ENCODE measurements at places on chromosomes 11 and 22. TPM values are rescaled to one million over a fixed set of nuclear protein-coding genes. Genes with fewer than 3 reads are reported as not detected.

The SLC35E4 gene
- 2.4 TPM for total RNA-seq

The EEF1G gene
- 1,275 TPM for total RNA-seq

The AGBL2 gene
- total RNA-seq = 0.22 TPM

The KCNJ11 gene
- total RNA-seq = 1.3 TPM

The CCDC157 gene
- 3.2 TPM for total RNA-seq

The ACRV1 gene
- not detected for total RNA-seq

The OR8G5 gene
- total RNA-seq = not detected

The INPP5J gene
- not detected for total RNA-seq

The CDC42EP2 gene
- total RNA-seq = 38.6 TPM

The KCTD21 gene
- total RNA-seq = 11.5 TPM

The CLTCL1 gene
- total RNA-seq = 23.2 TPM

The H19 gene
- 338 TPM for total RNA-seq

The TBX1 gene
- total RNA-seq = 2.9 TPM

The BANF1 gene
- total RNA-seq = 67.8 TPM

The APOBEC3H gene
- not detected for total RNA-seq

The SUN2 gene
- 473 TPM for total RNA-seq

The ARHGAP8 gene
- total RNA-seq = 2.9 TPM

The NCF4 gene
- 35.2 TPM for total RNA-seq

The IFTAP gene
- total RNA-seq = 19.0 TPM

The KCNQ1OT1 gene
- 5.4 TPM for total RNA-seq

All from subcutaneous adipose tissue (tissue), 4 donors.